ENCODE measurements at places on chromosomes 6 and 20.

DNA sequence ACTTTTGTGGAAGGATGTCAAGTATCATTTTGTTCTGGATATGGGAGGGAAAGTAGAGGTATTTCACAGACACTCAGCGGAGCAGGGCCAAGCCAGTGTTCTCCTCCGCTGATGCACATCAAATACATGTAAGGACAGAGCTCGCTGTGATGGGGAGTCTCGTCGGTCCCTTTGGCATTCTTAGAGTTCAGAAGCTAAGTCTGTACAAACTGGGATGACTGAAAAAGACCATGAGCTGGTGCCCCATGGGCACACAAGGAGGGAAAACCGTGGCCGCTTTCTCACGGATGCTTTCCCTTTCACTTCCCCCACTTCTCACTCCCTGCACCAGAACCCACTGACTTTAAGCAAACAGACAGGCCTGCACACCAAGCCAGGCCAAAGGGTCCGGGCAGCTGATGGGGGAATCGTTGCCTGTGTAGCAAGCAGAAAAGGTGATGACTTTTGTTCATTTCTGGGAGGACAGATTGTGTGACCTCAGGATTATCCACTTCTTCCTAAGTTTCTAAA is 27.7 kb upstream of the MPC1 start:
- no peak for DNase-seq

DNA sequence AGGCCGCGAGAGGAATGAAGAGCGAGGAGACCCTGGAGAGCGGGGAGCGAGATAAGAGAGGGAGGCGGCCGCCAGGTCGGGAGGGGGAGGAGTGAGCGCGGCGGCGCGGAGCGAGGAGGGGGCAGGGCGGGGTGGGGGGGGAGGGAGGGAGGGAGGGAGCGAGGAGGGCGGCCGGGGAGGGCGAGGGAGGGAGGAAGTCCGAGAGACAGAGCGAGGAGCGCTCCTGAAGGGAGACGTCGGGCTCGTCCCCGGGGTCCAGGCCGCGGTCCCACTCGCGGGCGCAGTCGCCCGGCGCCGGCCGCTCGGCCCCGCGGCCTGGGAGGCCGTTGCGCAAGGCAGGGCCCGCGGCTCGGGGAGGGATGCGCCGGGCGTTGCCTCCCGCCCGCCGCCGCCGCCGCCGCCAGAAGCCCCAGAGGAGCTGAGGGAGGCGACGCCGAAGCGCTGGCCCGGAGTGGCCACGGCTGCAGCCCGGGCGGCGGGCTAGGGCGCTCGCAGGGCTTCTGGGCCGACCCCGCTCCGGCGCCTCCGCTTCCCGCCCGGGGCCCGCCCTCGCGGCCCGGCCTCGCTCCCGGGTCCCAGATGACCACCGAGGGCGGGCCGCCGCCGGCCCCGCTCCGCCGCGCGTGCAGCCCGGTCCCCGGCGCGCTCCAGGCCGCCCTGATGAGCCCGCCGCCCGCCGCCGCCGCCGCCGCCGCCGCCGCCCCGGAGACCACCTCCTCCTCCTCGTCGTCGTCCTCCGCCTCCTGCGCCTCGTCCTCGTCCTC is at the start of gene FOXF2:
Gene FOXF2, plus strand, starts transcription at position 208 of the 764 bp plus-strand sequence. Its CDS starts 372 bp downstream, at position 580.
- no peak for DNase-seq

- DNase-seq: no peak
Measured at GRCh38 chr20:61483336-61484067, 231.4 kb downstream of the CDH4 start.

GRCh38 chr6:56403745-56404144 is 156.4 kb upstream of the COL21A1 start:
- no peak for DNase-seq

GRCh38 chr20:50364542-50364941 is 145.6 kb upstream of the PTPN1 start:
- no peak for DNase-seq

- DNase-seq: no peak
Measured at GRCh38 chr6:241336-241865, 50.9 kb upstream of the DUSP22 start.

DNA sequence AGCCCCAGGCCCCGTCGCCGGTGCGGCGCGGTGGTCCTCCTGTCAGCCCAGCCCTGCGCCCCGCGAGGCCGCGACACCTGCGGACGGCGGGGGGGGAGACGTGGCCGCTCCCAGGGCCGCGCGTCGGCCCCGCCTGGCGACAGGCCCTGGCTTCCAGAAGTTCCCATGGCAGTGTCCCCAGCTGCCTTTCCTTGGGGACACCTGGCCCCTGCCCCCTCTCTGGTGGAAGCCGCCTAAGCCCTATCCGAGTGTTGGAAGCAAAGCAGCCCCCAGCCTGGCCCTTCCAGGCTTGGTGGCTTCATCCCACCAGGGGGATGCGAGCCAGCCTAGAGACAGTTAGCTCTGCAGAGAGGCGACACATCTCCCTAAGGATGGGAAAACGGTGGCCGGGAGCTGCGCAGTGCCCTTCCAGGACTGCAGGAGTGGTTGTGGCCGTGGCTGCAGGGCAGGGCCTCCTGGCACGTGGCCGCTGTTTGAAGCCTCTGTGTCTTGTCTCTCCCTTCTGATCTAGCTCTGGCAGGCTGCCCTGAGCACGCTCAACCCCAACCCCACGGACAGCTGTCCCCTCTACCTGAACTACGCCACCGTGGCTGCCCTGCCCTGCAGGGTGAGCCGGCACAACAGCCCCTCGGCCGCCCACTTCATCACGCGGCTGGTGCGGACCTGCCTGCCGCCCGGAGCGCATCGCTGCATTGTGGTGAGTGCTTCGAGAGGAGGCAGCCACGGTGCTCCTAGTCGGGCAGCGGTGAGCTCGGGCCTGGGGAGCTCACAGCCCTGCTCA is 816 bp downstream of the NPEPL1 start:
- no peak for DNase-seq

- no peak for DNase-seq
Measured at GRCh38 chr6:45196121-45196520, 132.0 kb upstream of the RUNX2 start.

GRCh38 chr20:62148908-62149314 is 5.3 kb downstream of the SS18L1 start:
- no peak for DNase-seq

- DNase-seq: no peak
Measured at GRCh38 chr20:38407321-38407720, 27.8 kb downstream of the SNHG17 start.

GRCh38 chr20:47870475-47870874 is 85.2 kb upstream of the SULF2 start:
- DNase-seq: no peak

GRCh38 chr6:154156135-154156896 is 117.3 kb downstream of the OPRM1 start:
- peak; percentile 23 for DNase-seq

- DNase-seq: no peak
Measured at GRCh38 chr20:25553819-25554296, 31.5 kb downstream of the NINL start.

GRCh38 chr6:80477591-80477990 is 371.1 kb downstream of the BCKDHB start:
- no peak for DNase-seq
